Kidney (tissue), 22 donors: ENCODE measurements at places on chromosomes 1 and 21.

DNA sequence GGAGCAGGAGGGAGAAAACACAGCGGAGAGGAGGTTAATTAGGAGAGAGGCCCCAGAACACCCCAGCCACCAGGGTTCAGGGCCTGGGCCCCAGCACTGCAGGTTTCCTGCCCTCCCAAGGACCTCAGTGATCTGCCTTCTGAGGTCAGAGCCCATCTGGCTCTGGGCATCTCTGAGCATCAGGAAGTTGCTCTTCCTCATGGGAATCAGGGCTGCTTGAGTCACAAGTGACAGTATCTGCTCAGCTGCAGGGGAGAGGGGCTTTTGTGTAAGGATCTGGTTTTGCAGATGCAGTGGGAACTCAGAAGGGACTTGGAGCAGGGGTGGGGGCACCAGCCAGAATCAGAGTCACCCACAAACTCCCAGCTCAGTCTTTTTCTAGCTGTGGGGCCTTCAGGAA is 472.1 kb downstream of the PTPRU start:
- DNase-seq = peak; percentile 32

DNA sequence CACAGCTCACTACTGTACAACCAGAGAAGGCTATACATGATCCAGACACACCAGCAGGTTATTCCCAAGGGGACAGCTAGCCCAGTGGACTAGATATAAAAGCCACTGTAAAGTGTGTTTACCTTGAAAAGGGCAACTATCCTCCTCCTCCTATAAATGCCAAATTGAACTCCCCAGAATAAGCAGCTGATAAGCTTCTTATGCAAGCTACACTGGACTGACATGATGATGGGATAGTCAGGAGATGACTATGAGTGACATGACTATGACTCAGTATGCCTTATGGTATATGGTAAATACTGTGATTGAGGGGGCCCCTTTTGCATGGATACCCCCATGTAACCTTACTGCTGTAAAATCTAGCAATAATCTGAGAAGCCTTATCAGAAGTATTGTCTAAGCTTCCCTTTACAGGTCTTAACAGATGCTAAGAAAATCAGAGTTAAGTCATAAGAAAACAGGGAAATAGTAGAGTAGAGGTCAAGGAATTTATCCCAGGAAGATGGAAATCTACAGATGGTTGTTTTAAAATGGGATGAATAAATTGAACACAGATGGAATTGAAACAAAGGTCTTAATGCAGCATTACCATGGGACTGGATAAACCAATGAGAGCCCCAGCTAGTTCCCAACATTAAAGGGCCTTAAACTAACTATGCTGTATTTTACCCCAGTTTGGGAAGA is 55.8 kb downstream of the TRIM33 start:
- DNase-seq = no peak

GRCh38 chr1:230753586-230754251 is 6.5 kb downstream of the CAPN9 start:
- peak; percentile 76 for DNase-seq

DNA sequence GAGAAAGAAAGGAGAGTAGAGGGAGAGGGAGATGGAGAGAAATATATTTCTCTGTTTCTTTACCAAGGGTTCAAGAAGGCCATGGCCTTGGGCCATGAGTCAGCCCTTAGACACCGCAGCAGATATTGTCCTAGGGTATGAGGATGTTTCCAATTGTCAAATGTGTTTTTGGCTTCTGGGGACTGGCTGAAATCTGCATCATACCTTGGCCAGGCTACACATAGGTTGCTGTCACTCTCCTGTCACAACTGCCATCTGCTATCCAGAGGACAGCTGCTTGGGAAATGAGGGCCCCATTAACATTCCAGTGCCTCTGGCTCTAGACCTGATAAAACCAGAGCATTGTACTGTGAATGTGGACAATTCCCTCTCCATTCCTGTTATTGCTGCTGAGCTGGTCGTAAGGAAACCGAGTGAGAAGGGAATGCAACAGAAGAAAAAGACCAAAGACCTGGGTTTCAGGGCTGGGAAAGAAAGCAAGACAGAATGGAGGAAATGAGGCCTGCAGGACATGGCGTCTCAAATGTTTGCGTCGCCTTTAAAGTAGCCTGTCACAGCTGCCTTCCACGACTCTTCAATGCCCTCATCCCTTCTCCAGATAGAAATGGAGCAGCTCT is 8.8 kb upstream of the PIGC start:
- no peak for DNase-seq

DNA sequence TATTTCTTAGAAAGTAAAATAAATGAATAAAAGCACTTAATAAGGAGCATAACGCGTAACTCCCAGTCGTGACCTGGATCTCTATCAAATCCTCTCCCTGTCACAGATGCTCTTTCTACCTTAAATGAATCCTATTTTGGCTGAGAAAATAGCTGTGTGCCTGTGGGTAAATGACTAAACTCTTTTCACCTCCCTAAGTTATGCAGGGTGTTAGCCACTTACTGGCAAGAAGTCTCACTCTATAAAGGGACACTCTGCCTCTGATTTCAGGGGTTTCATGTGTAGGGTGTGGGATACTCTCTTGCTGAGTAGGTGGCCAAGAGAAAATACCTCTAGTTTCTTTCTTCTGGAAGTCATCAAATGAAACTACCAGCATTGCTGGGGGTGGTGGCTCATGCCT is 24.3 kb upstream of the PPP1R15B start:
- no peak for DNase-seq

- DNase-seq = no peak
Observed at GRCh38 chr1:156452907-156453306, 47.7 kb downstream of the MEF2D start.

DNA sequence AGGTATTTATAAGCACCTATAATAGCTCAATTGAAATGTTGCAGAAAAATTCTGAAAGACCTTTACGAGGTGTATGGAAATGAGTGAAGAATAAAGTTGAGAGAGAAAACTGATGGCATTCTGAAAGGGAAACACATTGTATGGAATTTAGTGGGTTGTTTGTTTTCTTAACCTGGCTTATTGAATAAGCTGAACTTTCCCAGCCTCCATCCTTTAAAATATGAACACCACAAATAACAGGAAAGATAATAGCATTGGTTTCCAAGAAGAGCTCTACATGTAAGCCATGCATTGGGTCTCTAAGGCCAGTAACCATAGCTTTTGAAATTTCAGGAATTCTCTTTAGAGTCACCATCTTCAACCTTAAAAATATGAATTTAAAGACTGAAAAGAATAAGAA is 709.0 kb downstream of the USP25 start:
- DNase-seq = no peak

GRCh38 chr1:184891440-184891839 is 82.9 kb downstream of the NIBAN1 start:
- no peak for DNase-seq

GRCh38 chr21:38769191-38769780 is 36.4 kb upstream of the ETS2 start:
- DNase-seq = no peak

DNA sequence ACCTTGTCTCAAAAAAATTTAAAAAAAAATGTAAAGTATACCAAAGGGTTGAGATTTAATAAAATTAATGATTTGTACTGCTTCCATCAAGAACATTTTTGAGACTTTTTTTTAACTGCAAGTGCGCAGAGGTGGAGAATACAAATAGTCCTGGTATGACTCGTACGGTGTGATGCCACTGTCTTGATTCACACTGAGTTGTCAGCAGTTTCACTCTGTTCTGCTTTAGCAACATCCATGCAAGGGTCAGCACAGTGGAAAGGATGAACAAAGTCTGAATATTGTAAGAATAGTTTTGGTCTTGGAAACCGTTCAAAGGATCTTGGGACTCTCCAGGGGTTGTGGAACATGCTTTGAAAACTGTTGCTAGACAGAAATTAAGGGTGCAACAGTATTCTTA is 40.2 kb downstream of the EXO1 start:
- no peak for DNase-seq

GRCh38 chr1:31072304-31072746 is 6.8 kb upstream of the PUM1 start:
- DNase-seq = no peak

DNA sequence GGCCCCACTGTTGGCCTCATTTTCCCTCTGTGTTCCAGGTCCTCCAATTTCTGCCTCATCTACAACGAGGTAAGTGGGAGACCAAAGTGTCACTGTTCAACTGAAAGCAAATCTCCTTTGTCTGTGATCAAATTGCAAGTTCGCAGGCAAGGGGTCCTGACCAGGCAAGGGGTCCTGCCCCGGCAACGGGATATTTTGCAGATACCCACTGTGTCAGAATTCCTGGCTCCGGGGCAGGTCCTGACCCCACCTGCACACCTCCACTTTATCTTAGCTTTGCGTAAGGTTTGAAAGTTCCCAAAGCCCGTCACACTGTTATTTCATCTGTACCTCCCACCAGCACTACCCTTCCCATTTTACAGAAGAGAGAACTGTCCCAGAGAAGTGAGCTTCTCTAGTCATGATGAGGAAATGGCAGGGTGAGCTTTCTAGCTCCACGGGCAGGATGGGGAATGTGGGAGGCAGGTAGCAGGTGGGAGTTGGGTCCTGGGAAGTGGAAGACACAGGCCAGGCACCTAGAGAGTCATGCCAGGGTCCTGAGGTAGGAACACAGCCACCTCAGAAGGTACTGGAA is 32.0 kb upstream of the CSF1 start:
- DNase-seq = no peak

DNA sequence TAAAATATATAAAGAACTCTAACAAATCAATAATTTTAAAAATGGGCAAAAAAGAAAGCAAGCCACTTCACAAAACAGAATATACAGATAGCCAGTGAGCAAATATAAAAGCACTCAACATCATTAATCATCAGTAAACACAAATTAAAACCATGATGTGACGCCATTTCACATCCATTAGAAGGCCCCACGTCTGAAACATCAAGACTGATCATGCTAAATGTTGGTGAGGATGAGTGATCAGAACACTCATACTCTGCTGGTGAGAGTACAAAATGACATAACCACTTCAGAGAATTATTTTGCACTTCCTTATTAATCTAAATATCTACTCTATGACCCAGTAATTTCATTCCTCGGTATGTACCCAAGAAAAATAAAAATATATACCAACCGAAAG is 512.2 kb upstream of the NR5A2 start:
- no peak for DNase-seq

- DNase-seq = peak; percentile 60
Observed at GRCh38 chr1:110780600-110781484, 92.1 kb upstream of the CD53 start.

- DNase-seq = no peak
Observed at GRCh38 chr1:19454265-19455146, 30.8 kb downstream of the CAPZB start.

- DNase-seq = no peak
Observed at GRCh38 chr1:205170532-205171269, 40.8 kb downstream of the DSTYK start.

- no peak for DNase-seq
Observed at GRCh38 chr1:79859212-79859948, 852.9 kb upstream of the ADGRL4 start.

GRCh38 chr1:26340047-26340481 is 13.9 kb downstream of the CRYBG2 start:
- no peak for DNase-seq

DNA sequence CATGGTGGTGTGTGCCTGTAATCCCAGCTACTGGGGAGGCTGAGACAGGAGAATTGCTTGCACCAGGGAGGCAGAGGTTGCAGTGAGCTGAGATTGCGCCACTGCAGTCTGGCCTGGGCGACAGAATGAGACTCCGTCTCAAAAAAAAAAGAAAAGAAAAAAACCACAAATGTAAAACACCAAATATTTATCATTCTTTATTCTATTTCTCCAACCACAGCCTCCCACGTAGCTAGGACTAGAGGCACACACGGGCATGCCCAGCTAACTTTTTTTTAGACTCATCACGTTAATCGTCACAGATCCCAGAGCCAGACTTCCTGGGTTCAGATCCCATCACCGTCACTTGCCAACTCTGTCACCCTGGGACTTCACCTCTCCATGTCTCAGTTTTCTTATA is 13.5 kb downstream of the DNAJC16 start:
- no peak for DNase-seq

GRCh38 chr1:197471248-197471985 is 203.4 kb downstream of the CRB1 start:
- DNase-seq = no peak

DNA sequence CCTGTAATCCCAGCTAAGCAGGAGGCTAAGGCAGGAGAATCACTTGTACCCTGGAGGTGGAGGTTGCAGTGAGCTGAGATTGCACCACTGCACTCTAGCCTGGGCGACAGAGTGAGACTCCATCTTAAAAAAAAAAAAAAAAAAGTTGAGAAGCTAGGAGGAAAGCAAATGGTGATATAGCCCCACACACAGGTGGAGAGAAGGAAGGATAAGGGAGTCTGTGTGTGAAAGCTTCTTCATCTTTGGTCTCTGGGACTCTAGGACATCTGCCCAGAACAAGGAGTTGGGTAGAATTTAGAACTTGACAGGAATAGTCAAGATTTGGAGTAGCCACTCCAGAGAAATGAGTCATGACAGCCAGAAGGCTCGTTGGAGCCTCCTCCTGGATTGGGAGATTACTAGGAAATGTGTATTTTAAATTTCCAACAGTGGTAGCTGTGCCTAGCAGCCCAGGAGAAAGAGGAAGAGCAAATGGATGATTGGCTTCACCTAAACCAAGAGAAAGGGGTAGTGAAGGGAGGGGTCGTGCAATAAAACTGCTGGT is 19.9 kb downstream of the NPL start:
- no peak for DNase-seq

DNA sequence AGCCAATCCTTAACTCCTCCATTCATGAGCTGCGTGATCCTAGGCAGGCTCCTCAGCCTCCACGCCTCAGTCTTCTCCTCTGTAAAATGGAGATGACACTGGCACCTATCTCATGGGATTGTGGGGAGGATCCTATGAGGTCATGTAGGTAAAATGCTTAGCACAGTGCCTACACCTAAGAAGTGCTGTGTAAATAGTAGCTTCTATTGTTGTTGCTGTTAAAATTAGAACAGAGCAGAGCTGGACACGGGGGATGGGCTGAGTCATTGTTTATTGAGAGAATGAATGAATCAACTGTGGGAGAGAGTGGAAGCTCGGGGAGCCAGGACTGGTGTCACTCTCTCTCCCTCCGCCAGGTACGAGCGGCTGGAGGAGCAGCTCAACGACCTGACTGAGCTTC is 43.0 kb downstream of the TMCC2 start:
- no peak for DNase-seq

- no peak for DNase-seq
Observed at GRCh38 chr1:81974222-81974841, 173.6 kb downstream of the ADGRL2 start.

DNA sequence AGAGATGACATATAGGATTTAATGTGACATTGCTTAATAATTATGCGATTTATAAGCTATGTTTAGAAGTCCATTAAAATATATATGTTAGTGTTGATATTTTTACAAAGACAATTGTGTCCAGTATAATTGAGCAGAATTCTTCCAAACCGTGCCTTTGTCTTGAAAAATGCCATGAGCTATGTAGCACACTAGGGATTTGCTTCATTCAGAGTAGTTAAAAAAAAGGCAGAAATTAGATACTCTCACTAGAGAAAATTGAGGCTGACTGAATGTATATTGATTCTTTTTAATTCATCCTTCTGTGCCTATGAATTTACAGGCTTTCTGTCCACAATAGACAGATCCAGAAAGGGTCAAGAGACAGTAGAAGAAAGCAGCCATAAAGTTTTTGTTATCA is 429.0 kb downstream of the NEGR1 start:
- no peak for DNase-seq

GRCh38 chr21:16608209-16608830 is 878.5 kb downstream of the USP25 start:
- DNase-seq = no peak

GRCh38 chr1:182625719-182626504 is 21.7 kb upstream of the RGS16 start:
- no peak for DNase-seq
